ENCODE measurements at places on chromosomes 2 and 18.
A peak's percentile ranks its signal among the peaks of the same experiment; 100 is the strongest.

DNA sequence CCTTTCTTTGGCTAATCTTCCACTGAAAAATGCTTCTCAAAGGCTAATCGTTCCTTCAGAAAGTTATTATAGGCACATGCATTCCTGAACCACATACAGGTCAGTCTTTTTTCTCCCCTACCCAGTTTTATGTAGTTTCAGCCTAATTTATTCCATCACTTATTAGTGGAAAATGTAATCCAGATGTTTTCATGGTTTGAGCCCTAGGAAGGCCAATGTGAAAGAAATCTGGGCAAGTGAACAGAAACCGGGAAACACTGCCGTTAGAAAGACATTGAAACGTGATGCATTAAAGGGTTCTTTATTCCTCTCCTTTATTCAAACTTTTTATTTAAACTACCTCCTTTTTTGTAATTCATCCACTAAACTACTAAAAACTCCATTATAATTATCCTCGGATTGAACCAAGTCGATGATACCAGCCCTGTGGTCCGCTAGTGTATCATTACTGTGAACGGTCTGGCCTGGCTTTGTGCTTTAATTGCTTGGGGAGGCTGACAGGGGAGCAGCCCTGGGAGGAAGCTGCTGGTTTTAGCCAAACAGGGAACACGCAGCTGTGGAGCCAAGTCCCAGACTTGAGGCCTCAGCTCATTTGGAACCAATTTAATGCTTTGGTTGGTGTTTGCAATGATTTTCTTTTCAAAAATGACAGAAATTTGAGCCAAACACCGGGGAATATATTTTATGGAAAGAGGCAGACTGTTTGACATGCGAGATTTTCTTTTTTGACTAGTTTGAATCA, 149.2 kb downstream of the ARHGAP28 start:
- no peak for DNase-seq

DNA sequence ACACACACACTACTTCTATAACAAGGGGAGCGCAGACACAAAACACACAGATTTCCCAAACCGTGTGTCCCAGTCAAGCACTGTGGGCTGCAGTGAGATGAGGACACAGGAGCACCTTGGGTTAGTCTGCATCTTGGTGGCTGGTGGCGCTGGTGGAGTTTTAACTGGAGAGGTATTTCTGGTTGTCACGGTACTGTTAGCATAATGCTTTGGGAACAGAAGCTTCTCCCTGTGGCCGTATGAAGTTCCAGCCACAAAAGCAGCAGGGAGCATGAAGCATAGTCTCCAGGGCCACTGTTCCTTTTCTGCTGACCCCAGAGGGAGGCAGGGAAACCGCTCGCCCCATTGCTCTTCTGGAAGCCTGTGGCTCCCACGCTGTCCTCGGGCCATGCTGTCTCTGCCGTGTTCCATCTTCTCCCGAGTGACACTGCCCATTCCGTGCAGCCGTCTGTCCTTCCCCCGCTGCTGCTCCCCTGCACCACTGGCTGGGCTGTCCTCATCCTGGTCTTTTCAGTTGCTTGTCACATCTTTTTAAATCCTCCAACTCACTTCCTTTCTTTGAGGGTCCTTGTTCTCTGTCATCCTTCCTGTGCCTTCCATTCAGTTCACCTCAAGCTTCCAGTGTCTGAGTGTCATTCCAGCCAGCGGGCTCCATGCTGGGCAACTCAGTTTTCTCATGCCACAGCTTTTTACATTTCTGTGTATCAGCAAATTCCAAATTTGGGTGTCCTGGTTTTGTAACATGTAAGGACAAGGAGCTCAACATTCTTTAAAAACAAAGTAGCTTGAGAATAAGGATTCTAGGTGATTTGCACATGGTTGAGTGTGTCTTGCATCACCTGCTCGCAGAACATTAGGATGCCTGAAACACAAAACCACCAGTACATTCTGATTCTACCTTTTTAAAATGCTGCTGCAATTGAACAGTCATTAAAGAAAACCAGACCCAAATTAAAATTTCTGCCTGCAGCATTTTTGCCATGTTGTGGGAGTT, 125.0 kb downstream of the MTCL1 start:
- DNase-seq, result no peak

DNA sequence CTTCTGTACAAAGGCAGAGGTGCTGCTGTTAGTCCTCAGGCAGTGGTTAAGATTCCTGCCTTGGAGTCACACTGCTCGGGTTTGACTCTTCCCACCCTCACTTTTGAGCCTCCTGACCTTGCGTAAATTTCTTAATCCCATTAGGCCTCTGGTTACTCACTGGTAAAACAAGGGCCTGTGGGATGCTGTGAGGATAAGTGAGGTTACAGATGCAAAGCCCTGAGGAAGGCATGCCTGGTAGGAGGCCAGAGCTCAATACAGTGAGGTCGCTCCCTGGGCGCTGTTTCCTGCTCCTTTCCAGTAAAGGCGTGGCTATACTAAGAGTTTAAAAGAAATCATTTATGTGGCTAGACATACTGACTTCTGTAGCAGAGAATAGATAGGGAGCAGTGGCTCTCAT, 127.5 kb upstream of the TMEM200C start:
- no peak for DNase-seq

- DNase-seq, result no peak
Measured at GRCh38 chr2:239704737-239705136, 303.9 kb upstream of the HDAC4 start.

DNA sequence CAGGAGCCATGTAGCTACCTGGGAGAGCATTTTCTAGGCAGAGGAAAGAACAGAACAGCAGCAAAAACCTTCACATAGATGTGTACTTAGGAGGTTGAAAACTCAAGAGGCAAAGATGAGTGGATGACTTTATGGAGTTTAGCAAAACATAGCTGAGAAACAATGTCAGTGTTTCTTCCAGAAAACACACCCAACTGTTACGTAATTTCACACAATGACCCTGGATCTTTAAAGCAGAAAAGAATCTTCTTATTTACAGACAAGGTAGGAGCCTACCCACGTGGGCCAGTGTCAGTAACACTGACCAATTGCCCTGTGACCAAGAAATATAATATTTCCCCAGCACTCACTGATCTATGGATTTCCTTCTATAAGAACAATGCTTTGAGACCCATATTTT, 254.6 kb downstream of the CDH20 start:
- no peak for DNase-seq

GRCh38 chr18:72161691-72162090, 382.5 kb downstream of the CBLN2 start:
- no peak for DNase-seq

DNA sequence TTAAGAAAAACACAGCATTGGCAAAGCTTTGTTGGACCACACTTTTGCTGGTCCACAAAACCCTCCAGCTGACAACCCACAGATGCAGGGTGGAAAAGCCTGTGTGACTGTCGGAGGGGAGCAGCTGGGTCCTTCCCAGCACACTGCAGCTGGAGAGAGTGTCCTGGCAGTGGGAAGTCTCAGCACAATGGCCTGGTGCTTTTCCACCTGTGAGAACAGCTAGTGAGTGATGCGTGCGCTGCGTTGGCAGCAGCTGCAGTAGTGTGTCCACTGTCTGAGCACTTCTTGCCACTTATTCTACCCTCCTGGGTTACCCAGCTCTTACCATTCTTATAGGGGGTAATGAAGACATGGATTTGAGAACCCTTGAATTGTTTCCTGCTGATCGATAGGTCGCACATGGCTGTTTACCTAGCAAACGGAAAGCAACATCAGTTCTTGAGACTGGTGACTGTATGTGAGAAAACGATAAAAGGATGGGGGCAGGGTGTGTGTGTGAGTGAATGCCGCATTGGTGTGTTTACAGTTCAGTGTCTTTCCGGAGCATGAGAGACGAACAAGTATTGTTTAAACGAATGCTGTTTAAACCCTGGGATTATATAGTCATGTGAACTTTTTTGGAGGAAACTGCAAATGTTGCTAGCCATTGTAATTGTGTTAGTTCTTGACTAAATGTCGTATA, 69.7 kb downstream of the LYPD6 start:
- DNase-seq, result no peak

GRCh38 chr2:24749069-24749691, 44.0 kb downstream of the PTRHD1 start:
- DNase-seq, result no peak

- DNase-seq, result no peak
Measured at GRCh38 chr18:12034241-12035100, 53.2 kb downstream of the IMPA2 start.

DNA sequence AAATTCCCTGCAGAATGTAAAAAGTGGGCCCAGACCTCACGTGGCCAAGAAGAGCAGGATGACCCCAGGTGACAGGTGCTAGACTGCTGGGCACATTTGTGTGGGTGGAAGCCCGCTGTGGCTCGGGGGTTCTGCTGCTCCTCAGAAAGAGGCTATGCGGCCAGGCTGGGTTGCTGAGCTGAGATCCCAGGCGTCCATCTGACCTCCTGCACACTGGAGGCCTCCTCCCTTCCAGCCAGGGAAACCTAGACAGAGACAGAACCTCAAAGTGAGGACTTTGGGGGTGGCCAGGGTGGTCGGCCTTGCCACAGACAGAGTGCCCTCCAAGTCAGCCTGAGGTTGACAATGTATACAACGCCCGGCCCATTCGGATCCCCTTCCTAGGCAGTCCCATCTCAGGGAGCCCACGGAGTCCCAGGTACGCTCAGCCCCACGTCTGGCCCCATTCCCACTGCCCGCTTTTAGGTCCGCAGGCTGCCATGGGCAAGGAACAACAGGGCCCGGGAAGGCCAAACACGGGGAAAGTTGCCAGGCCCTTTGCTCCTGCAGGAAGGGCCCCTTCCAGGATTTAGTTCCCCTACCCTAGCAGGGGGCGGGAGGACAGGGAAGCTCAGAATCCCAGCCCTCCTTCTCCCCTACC, 75.6 kb downstream of the KIAA2012 start:
- DNase-seq, result no peak

DNA sequence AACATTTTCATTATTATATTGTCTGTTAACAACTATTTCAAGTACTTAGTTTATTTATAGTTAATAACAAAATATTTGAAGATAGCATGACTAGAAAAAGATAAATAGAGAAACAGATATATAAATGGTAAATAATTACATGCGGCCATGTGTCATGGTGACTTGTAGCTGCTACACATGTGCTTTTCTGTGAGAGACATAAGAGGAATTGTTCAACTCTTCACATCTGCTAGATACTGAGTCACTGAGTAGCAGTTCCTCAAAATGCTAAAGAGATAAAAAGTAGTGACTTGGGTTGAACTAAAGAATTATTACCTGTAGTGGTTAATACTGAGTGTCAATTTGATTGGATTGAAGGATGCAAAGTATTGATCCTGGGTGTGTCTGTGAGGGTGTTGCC, 37.5 kb upstream of the SCN9A start:
- DNase-seq, result no peak

- no peak for DNase-seq
Measured at GRCh38 chr2:195461010-195461409, 196.0 kb upstream of the SLC39A10 start.

DNA sequence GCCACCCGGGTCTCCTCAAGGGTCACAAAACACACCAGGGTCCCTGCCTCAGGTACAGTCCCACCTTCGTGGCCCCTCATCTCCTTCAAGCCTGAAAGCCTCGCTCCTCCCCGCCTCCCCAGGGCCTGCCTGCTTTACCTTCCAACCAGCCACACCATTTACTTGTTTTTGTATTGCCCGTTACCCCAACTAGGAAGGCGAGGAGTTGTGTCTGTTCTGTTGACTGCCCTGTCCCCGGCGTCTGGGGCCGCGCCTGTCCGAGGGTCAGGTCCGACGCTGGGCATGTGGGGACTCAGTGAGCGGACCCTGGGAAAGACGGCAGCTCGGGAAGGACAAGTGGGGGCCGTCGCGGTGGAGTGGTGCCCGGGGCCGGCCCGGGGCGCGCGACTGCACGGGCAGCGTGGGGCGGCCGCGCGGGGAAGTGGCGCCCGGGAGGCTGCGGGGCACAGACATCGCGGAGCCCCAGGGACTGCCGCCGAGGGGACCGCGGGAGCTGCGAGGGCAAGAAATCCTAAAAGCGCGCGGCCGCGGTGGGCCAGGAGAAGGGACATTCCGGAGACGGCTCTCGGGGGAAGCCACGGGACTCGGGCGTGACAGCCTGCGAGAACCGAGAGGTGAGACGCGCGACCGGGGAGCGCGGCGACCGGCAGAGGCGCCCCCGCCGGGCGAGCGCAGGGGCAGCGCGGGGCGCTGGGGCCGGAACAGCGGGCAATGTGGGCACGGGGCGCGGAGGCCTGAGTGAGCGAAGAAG, 797 bp upstream of the GRHL1 start:
- DNase-seq, result no peak

DNA sequence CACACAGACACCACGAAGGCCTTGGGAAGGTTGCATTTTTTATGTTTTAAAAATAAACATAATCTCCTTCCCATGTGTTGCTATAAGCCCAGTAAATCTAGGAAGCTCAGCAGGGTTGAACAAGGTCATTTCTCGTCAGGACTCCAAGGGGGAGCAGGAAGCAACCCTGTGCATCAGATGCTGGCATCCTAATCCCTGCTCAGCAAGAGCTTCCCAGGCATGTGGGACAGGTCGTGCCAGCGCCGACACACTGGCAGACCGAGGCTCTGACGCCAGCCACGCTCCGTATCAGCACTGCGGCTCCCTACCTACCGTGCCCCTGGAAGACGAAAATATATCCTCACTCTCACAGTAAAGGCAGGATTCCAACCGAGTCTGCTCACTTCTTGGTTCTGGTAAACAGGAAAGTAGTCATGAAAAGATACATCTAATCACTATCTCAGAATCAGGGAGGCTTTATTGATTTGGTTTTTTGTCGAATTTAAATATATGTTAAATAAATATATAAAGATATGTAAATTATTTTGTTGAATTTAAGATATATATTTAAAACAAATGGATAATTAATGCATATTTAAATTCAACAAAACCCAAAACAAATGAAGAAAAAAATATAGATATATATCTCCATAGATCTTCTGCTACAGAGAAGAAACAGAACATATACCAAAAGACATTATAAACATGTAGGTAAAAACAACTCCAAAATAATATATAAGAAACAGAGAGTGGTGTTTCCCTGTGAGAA, 61.4 kb downstream of the TXNL1 start:
- DNase-seq, result no peak

DNA sequence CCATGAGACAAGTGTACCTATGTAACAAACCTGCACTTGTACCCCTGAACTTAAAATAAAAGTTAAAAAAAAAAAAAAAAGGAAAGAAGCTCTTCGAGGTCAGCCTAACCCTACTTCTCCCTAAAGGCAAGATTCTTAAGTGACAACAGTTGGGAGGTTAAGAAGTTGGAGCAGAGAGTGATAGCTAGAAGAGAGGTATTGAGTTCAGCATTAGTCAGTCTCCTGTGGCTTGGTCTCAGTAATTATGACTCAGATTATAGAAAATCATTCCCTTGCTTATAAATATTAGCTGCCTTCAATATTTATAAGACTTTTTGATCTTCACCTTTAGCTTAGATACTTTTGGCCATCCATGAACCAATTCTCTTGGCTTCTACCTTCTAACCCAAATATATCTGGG, 926.8 kb upstream of the SLC39A10 start:
- peak; percentile 1 for DNase-seq

Data from H54 (cell line).